ENCODE measurements at places on chromosomes 4 and X.

DNA sequence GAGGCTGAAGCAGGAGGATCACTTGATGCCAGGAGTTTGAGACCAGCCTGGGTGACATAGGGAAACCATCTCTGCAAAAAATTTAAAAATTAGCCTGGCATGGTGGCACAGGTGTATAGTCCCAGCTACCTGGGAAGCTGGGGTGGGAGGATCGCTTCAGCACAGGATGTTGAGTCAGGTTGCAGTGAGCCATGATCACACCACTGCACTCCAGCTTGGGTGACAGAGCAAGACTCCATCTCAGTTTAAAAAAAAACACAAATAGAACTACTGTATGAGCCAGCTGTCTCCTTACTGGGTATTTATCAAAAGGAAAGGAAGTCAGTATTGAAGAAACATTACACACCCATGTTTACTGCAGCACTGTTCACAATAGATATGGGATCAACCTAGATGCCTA lies 138.7 kb downstream of the RAP1GDS1 start:
- DNase-seq, result no peak

GRCh38 chrX:72526534-72527508 lies 45.8 kb downstream of the HDAC8 start:
- DNase-seq, result peak; percentile 6

- peak; percentile 40 for DNase-seq
These were observed 6.8 kb downstream of the PDS5A start for GRCh38 chr4:39970671-39971640.

DNA sequence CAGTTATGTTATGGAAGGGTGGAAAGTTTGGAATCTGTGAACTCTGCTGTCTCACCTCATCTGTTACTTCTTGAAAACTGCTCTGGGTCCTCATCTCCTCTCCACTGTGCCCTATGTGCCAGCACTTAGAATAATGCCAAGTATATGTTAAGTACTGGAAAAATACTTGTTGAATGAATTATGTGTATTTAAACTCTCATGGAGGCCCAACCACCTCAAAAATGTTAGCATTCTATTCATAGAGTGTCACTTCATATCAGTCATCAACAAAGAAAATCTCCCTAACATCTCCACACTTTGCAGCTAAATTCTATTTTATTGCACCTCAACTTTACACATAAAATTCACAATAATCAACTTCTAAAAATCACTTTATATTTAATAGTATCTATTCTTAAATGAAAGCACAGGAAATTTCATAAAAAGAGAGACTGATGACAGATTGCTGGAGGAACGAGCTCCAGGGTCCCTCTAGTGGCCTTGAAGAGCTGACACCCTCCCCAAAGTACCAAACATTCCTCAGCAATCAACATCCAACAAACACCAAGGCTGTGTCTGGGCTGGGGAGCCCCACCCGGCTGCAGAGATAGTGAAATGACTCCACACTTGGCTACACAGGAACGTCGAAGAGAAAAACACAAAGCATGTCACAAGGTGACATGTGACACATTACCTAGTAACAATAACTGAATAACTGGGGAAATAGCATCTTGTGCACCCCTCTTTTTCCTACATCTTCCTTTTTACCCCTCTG lies 45.8 kb downstream of the SLC39A8 start:
- peak; percentile 74 for DNase-seq

DNA sequence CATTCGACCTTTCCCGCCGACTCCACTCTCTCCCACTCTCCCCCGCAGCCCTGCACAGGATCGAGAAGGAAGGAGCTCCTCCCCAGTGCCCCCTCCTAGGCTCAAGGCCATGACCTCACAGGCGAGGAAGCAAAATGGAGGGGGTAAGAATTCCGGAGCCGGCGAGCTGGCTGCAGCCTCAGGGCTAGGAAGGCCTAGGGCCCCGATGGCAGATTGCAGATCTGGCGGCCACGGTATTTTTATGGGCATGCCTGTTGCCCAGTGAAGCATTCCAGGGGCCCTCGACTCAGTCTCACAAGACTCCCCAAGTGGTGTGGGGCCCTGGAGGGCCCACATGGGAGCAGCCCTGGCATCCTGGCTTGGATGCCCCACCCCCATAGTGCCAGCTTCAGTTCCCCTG lies 942 bp upstream of the L1CAM start:
- no peak for DNase-seq

DNA sequence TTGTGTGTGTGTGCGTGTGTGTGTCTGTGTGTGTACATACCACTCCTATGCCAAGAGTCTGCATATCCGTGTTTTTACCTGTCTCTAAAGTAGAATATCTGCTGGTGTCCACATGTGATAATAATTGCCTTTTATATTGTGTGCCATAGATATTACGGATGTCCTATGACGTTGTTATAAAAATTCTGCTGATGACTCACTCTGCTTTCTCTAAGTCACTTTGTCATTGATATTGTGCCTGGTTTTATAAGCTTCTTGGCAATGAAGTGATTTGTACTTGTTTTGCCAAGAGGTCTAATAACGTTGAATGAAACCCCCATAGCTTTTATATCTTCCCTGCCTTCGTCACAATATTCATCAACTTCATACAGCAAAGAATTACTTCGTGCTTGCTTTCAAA lies 102.6 kb upstream of the C1GALT1C1 start:
- no peak for DNase-seq

DNA sequence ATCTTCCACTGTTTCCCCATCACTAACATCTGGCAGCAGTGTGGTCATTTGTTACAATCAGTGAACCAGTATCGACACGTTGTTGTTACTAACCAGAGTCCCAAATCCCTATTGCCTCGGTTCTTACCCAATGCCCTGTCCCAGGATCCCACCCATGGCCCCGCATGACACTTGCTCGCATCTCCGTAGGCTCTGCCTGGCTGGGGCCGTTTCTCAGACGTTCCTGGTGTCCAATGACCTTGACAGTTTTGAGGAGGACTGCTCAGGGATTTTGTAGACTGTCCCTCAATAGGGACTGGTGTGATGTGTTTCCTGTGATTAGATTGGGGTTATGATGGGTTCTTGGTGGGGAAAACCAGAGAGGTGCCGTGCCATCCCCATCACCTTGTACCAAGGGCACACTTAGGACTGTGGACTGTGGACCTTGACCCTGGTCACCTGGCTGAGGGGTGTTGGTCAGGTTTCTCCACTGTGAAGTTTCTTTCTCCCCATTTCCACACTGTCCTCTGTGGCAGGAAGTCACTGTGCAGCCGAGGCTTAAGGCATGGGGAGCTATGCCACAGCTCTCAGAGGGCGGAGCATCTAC lies 108.4 kb downstream of the ADRA2C start:
- DNase-seq, result no peak

DNA sequence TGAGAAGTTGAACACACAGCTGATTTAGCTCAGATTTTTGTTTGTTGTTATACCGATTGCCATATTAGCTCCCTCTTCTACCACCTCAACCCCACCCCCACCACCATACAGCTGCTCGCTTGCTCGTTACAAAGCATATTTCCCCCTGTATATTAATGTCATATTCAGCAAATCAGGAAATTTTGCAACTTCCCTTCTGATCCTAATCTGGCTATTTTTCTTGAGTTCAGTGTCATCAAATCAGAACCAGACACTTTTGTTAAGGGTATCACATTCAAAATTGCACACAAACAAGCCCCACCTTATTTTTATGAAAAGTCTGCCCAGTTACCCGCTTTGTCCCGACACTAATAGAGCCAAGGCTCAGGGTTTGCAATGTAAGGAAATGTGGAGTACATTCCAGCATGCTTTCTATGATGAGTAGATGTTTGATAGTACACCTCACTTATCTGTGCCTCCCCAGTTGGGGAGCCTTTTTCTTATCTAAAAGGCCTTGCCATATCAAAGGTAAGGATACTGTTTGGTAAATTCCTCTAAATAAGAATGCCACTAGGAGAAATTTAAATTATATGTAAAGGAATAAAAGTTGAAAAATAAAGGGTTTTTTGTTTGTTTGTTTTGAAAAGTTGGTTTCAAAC lies 212.2 kb downstream of the CBR4 start:
- DNase-seq, result no peak

DNA sequence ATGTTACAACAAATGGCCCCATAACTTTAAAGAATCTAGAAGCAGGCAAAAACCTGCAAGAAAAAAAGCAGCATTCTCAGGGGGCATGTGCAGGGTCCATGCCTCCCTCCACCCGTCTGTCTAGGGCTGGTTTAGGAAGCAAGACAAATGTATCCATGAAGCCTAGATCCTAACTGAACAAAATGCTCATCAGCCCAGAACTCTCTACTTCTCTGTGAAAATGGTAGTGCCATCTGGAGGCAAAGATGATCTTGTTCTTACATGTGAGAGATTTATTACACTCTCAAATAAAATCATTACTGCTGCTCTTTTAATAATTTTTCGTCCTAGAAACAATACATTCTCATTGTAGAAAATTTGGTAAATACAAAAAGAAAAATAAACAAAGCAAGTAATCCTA lies 26.7 kb downstream of the NR3C2 start:
- DNase-seq, result peak; percentile 42

DNA sequence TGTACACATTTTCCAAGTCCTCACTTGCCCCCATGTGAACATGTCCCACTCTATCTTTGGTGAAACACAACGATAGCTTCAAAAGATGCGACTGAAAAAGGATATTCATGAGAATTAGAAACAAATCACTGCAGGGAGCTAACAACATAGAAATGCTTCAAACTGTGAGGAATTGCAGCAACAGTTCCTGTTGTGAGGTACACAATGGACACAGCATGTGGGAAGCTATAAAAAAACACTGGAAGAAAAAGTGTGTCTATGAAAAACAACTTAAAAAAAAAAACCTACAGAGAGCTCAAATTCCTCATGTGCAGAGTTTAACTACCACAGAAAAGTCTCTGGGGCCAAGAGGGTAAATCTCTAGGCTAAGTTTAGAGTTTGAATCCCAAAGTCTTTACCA lies 51.6 kb upstream of the BLTP1 start:
- no peak for DNase-seq

GRCh38 chr4:1511441-1512041 lies 105.3 kb upstream of the NKX1-1 start:
- DNase-seq, result peak; percentile 59

DNA sequence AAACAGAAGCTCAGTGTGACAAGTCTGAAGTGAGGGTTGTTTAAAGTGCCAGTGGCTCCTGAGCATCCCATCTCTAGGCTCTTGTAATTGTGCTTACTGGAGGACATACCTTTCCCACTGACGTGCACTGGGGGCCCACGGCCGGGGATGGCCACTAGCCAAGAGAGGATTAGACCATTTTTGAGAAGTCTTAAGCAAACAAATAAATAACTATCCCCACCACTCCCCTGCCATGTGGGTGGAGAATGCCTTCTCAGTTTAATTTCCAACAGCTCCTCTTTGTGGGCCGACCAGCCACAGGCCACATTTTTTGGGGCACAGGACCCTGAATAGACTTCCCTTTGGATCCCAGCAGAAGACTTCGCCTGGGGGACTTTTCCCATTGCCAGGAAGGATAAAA lies 125.0 kb upstream of the MSX1 start:
- no peak for DNase-seq

GRCh38 chrX:127732709-127733108 lies 319.5 kb downstream of the ACTRT1 start:
- no peak for DNase-seq

DNA sequence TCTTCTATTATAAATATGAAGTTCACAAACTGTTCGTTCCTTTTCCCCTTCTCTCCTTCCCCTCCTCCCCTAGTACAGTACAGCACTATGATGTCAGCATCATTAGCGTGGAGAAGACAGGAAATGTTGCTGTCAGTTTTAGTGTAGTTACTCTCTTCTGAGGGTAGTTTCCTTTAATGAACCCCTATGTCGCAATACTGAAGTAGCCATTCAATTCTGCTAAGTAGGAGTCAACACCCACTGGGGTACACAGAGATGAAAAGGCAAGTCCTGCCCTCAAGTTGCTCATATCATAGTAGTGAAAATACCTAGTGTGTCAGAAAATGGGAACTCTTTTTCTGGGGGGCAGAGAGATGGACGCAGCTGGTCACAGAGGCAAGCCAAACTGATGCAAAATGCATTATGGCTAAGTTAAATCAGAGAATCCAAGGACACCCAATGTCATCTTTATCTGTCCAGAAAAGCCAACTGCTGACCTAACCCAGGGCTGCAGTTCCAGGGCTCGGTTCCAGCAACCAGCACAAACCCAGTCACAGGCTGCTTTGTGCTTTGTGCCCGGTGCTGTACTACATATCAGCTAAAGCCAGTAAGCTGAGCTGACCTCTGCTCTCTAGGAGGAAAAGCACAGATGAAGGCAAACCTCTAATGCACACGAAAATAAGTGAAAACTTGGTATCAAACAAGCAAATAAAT lies 31.5 kb downstream of the GRIA3 start:
- no peak for DNase-seq

GRCh38 chrX:117959045-117959444 lies 157.6 kb downstream of the KLHL13 start:
- no peak for DNase-seq

GRCh38 chr4:123553279-123553678 lies 156.7 kb downstream of the SPRY1 start:
- DNase-seq, result no peak

DNA sequence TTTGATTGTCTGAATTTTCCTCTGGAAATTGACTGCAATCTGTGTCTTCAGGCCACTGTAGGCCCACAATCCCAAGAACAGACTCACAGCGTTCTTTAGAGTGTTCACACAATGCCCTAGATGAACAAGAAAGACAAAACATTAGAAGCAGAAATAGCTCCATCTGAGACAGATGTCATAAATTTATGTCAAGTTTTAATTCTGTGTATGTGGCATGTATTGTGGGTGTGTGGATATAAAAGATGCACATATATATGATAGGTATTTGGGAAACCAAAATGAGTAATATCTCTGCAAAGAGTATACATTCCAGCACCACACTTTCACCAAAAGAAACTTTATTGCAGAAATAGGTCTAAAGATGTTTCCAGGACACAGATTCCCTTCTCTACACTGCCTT lies 176.1 kb downstream of the CORIN start:
- no peak for DNase-seq

- DNase-seq, result no peak
These were observed 350.0 kb upstream of the CTSO start for GRCh38 chr4:156303708-156304107.

DNA sequence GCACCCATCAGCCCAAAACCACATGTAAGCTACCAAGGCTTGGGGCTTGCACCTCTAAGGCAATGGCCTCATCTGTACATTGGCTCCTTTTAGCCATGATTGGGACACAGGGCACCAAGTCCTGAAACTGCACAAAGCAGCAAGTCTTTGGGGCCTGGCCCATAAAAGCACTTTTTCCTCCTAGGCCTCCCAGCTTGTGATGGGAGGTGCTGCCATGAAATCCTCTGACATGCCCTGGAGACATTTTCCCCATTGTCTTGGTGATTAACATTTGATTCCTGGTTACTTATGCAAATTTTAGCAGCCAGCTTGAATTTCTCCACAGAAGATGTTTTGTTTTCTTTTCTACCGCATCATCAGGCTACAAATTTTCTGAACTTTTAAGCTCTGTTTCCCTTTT lies 58.5 kb upstream of the PABPC4L start:
- DNase-seq, result no peak

- DNase-seq, result no peak
These were observed 7.8 kb downstream of the CASP3 start for GRCh38 chr4:184641451-184641850.

DNA sequence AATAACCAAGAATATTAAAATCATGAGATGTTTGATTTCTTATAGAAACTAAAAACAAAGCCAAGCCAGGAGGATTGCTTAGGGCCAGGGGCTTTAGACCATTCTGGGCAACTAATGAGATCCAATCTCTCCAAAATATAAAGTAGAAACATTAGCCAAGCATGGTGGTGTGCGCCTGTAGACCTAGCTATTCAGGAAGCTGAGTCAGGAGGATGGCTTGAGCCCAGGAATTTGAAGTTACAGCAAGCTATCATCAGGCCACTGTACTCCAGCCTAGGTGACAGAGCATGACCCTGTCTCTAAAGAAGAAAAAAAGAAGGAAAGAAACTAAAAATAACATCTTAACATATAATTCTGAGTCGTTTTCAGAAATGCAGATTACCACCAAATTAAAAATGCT lies 96.7 kb downstream of the NAF1 start:
- DNase-seq, result peak; percentile 35

Data from cardiac fibroblast (primary cell).